ENCODE measurements at places on chromosomes 3 and 15. TPM values are rescaled to one million over a fixed set of nuclear protein-coding genes. Genes with fewer than 3 reads are reported as not detected.

FGF12 gene
- total RNA-seq, result 103 TPM

CYP8B1 gene
- not detected for total RNA-seq

KLF13 gene
- total RNA-seq, result 27.8 TPM

C3orf49 gene
- total RNA-seq, result not detected

EXD1 gene
- total RNA-seq, result 0.25 TPM

EBLN2 gene
- 3.9 TPM for total RNA-seq

CHL1 gene
- 896 TPM for total RNA-seq

Data from temporal lobe (tissue), 4 donors.